ENCODE measurements at places on chromosomes 1 and 21.

- DNase-seq: no peak
Measured at GRCh38 chr1:175802407-175803123, 59.2 kb upstream of the TNR start.

DNA sequence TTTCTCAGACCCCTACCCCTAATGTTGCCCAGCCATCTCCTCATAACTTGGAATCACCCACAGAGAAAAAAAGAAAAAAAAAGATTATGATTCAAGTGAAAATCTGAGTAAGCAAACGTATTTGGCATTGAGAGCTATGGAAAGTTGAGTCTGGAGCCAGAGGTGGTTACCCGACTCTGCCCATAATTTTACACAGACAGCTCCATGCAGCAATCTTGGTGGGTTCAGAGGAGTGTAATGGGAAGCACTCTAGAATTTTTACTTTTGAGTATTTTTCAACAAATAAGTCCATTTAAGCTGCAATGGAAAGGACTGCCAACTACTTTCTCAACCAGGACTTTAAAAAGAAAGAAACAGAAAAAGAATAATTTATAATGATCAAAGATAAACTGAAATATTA lies 62.7 kb downstream of the ZC3H11B start:
- DNase-seq: no peak

DNA sequence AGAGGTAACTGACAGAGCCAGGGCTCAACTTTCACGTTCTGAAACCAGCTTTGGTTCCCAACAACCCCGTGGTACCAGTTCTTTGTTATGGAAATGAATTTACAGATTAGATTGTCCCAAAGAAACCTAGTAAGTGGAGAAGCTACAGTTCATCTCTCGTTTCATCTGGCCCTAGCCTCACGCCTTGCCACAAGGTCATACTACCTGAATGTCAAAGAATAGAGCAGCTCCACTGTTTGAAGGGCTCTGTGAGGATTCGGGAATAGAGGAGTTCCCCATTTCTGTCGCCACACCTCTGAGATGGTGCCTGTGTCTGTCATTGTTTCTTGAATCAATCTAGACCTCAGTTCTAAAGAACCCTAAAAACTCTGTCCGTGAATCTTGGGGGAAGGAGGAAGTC lies 15.0 kb upstream of the CDC42 start:
- DNase-seq: no peak

DNA sequence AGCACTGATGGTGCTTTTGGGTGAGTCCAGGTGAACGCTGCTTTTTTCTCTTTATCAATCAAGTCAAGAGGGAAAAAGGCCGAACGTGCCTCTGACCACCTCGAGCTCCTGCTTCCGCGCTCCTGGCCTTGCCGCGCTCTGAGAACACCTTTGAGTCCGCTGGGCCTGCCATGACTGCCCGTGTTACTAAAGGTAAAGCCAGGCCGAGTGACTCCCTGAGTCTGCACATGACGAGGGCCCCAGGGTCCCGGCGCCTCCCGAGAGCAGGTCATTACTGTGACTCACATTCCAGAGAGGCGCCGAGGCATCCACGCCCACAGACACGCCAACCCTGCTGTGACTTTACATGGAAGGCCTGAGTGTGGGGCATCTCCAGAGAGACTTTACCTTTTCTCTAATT lies 11.1 kb downstream of the POFUT2 start:
- no peak for DNase-seq

DNA sequence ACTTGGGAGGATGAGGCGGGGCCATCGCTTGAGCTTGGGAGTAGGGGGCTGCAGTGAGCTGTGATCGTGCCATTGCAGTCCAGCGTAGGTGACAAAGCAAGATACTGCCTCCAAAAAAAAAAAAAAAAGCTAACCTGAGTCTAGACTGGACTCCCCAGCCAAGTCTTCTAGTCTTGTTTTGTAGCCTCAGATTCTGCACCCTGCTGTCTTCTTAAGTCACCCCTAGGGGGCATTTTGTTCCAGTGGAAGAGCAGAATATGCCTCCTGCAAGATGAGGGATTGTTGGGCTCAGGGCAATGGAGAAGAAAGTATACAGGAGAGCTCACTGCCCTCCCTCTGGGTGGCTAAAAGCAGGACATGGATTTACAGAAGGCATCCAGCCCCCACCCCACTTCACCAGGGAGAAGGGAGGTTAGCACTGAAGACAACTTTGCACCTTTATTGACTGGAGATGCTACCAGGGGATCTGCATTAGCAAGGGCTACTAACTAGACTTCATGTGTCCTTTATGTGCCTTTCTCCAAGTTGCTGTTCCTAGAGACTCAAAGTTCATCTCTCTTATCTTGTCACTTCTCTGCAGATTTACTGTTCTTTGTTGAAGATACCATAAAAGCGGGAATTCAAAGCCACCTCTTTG lies 15.3 kb upstream of the RNF187 start:
- DNase-seq: no peak

DNA sequence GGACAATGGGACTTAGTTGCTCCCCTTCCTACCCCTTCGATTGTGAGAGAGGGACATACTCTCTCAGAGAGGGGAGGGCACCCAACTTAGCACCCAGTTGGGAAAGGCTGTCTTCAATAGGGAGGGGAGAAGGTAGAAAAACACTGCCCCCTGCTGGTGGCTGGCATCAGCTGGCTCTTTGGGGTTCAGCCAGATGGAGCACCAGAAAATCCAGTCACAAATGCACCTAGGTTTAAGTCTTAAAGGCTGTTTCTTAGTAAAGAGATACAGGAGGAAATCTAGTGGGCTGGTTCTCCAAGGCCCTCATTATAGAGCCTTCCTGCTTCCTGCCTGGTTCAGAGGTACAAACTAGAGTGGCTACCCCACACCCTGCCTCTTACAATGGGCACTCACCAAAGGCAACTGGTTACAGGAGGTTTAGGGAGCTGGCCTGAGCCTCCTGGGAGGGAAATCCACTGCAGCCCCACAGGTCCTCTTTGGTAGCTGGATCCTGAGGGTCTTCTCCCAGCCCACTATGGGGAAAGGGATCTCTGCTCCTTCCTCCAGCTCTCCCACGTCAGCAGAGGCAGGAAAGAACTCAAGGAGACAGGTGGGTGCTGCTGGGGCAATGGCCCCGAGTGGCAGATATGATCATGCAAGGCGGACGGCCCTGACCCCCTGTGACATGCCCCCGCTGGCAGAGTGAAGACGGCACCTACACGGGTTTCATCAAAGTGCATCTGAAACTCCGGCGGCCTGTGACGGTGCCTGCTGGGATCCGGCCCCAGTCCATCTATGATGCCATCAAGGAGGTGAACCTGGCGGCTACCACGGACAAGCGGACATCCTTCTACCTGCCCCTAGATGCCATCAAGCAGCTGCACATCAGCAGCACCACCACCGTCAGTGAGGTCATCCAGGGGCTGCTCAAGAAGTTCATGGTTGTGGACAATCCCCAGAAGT lies 28.3 kb downstream of the EIF2D start:
- peak; percentile 64 for DNase-seq

- DNase-seq: no peak
Measured at GRCh38 chr21:28960245-28960644, 32.4 kb downstream of the LTN1 start.

All from midbrain (tissue), 1 donor.